T-helper 17 cell (primary cell): ENCODE measurements at places on chromosomes 3 and 15.

GRCh38 chr15:89776274-89777072, at the start of gene MESP2:
MESP2 (plus strand) TSS chr15:89776332; CDS start chr15:89776358, 26 bp downstream.
- peak; percentile 35 for DNase-seq

DNA sequence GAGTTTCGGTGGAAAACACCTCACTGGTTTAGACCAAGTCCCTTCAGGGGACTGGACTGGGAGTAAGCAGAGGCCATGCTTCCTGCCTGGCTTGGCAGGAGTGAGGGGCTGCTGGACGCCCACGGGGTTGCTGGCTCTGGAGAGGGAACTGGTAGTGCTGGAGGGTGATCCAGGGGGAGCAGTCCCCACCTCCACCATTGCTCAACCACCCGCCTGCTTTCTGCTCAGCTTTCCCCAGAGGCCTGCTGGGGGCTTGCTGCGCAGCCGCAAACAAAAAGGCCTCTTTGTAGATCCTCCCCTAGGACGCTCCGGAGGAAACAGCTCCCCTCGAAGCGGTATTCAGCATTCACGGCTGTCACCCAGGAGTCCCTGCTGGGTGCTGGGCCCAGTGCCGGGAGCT, 33.5 kb downstream of the EBLN2 start:
- no peak for DNase-seq

DNA sequence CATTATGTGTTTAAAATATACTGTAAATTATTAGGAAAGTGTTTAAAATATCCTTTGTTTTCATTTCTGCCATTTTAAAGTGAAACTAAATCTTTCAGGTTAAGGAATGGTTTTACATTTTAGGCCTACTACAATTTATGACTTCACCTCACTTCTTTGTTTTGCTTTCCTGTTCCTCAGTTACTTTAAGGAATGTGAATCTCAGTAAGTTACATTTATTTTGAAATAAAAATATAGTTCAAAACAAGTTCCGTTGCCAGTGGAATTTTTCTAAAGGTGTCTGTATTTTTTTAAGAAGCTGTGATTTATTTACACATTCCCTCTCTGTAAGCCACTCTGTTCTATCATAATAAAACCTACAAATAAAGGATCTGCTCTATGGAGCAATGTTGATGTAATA, 630.9 kb upstream of the AGTR1 start:
- no peak for DNase-seq

GRCh38 chr15:70974004-70974832, 81.6 kb downstream of the LRRC49 start:
- no peak for DNase-seq

DNA sequence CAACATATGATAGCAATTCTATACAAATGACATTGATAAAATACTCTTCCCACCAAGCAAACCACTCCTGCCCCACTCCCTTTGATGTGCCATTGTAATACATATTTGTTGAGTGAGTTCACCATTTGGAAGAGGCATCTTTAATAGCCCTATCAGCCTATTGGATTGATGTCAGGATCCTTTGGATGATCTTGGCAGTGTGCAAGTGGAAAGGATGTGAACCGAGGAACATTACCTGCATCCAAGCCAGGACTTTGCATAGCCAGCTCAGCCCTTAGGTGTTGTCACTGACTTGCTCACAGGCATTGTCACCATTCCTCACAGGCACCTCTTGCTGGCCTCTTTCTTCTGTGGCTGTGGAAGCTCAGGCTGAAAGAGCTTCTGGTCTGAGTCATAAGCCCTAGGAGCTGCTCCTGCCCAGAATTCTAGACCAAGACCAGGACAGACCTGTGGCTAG, 16.5 kb upstream of the TIMP4 start:
- DNase-seq: no peak

DNA sequence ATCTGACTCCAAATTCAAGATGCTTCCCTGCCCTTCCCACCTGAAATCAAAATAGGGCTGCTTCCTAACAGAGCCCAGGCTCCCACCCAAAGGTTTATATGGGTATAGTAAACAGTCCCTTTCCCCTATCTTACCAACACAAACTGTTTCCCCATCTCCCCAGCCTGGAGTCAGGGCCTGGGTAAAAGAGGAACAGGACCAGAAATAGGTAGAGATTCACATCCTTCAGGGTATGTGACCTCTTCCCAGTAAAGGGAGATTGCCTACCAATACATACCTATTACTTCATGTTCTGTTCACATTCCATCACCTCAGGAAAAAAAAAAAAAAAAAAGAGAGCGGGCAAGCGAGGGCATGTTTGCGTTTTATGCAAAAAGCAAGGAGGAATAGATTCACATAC, 9.7 kb upstream of the SHF start:
- no peak for DNase-seq

- DNase-seq: no peak
Measured at GRCh38 chr3:38254872-38255271, 10.7 kb upstream of the SLC22A13 start.

GRCh38 chr3:14811684-14812083, 7.1 kb upstream of the FGD5 start:
- no peak for DNase-seq
